RCC 7860 (cell line): ENCODE measurements at places on chromosomes 16 and 17.

GRCh38 chr17:63698886-63699637 lies 863 bp downstream of the LIMD2 start:
- DNase-seq: no peak

DNA sequence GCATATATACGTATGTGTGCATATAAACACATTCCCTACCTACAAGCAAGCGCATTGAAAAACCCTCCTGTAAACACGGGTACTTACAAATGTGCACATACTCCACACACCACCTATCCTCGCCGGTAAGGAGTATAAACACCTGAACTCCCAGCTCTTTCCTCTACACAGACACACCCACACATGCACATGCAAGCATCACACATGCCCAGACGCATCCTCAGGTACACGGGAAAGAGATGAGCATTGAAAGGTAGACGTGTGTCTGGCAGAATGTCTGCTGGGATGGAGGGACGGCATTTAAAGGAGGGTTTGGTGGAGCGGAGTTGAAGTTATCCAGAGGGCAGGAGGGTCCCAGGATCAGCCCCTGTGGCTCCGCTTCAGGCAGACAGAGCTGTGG lies 4.7 kb upstream of the SMTNL2 start:
- no peak for DNase-seq

GRCh38 chr17:17814162-17815061 lies 22.4 kb downstream of the SREBF1 start:
- DNase-seq: no peak

DNA sequence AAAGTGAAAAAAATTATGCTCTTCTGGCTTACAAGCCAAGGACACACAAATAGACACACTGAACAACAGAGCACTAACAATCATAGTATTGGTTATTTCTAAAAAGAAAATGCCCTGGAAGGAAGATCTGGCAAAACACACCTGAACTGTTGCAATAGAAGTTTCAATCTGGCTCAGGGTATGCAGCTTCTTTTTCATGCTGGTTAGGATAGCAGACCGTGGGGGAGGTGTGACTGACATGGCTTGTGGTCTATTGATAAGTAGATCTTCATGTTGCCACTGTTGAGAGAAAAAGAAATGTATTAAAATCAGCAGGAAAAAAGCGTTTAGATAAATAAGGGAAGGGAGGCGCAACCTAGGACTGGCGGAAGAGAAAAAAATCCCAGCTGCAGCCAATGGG lies 26.5 kb upstream of the ARL6IP1 start:
- no peak for DNase-seq

DNA sequence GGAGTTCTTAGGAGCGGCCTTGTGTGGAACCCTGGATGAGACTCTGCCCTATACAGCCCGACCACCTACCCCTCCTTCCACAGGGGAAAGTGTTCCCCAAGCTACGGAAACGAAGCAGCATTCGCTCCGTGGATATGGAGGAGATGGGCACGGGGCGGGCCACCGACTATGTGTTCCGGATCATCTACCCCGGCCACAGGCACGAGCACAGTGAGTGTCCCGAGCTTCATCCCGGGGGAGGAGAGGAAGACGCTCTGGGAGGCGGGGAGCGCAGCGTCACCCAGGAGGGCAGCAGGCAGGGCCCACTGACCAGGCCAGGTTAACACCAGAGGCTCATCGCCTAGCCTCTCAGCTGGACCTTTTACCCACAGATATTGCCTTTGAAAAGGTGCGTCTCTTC lies 27.8 kb downstream of the SGSM2 start:
- no peak for DNase-seq

DNA sequence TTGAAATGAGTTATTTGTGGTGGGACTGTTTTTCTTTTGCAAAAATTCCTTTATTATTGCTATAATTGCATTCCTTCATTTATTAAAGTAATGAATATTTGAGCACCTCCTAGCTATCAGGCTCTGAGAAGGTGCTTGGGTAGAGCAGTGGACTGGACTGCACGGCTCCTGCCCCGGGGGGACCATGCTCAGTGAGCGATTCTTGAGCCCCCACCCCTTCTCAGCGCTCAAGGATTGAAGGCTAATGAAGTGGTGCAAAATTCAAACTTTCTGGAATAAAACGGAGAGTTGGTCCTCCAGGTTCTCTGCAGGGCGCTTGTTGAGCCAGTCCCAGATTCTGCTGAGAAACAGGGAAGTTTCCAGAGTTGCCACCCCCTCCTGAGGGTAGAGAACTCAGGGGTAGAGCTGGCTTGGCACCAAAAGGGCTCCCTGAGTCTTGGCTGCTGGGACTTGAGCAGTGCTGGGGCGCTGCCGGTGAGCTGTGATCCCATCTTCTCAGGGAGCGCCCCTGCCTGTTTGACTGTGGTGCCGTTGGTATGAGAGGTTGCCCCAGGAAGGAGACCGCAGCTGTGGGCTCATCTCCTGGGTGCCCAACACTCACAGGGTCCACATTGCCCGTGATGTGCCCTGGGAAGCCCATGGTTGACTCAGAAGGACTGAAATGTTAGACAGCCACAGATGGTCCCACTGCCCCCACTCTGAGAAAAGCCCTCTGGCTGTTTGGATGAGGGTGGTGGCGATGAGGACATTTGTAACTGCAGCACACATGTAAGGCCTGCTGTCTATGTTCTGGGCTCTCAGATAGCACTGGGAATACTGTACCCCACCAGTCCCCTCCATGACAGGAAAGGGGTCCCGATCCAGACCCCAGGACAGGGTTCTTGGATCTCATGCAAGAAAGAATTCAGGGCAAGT lies 20.0 kb downstream of the KSR1 start:
- no peak for DNase-seq

GRCh38 chr17:47703191-47703591 lies 9.2 kb downstream of the TBKBP1 start:
- no peak for DNase-seq

DNA sequence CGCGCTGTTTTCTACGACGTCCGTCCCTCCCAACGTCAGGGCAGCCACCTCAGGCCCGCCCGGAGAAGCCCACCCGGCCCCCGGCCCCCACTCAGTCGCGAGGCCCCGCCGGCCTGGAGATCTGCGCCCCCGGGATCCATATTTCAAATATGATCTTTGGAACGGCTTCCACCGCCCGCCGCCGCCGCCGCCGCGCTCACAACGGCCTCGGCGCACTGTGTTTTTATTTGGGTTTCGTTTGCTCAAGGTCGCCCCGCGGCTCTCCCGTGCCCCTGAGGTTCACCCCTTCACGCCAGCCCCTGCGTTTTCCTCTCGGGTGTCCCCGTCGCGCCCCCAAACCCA lies 4.2 kb upstream of the CBX4 start:
- DNase-seq: no peak

DNA sequence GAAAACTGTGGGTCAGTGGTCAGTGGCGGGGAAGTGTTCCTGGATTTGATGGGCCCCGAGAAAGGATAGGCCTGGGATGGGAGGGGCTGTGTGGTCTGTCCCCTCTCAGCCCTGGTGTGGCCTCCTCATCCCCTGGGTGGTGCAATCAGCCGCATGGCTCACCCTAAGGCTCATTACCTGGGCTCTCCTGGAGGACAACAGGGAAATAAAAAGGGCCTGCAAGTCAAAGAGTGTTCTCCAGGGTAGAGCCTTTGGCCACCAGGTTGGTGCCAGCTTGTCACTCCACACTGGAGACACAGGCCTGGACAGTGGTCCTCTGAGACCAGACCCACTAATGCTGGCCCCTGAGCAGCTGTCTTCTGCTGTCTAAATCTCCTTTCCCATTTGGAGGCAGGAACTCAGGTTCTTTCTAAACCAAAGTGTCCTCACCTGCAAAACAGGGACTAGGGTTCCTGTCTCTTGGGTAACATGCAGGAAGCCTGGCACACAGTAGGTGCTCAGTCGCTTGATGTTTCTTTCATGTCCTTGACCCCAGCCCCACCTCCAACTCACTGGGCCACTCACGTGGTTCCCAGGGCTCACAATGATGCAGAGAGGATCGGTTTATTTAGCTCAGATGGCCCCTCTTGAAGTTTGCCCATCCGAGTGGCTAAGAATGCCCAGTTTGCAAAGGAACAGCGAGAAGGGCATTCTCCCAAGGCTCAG lies 2.4 kb downstream of the NDRG4 start:
- no peak for DNase-seq

GRCh38 chr16:53893731-53894435 lies 189.9 kb downstream of the FTO start:
- DNase-seq: peak; percentile 38

DNA sequence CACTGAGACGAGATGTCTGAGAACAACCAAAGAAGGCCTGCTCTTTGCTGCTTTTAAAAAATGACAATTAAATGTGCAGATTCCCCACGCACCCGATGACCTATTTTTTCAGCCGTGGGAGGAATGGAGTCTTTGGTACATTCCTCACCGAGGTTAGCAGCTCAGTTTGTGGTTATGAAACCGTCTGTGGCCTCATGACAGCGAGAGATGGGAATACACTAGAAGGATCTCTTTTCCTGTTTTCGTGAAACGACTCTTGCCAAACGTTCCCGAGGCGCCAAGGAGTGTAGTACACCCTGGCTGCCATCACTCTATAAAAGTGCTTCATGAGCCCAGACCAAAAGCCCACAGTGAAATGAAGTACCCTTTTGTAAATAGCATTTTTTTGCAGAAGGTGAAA lies 87.8 kb downstream of the CRISPLD2 start:
- DNase-seq: no peak
